ENCODE measurements at places on chromosomes 16 and 17.
A peak's percentile ranks its signal among the peaks of the same experiment; 100 is the strongest.

GRCh38 chr17:2958706-2959222 lies 104.6 kb downstream of the OR1D5 start:
- no peak for DNase-seq

GRCh38 chr17:28173031-28173561 lies 130.6 kb downstream of the NLK start:
- DNase-seq, result no peak

GRCh38 chr16:57801809-57802340 lies 416 bp downstream of the KIFC3 start:
- DNase-seq, result no peak

- no peak for DNase-seq
Observed at GRCh38 chr16:104928-105327, 26.9 kb downstream of the MPG start.

- no peak for DNase-seq
Observed at GRCh38 chr17:64426596-64426995, 22.3 kb upstream of the MILR1 start.

- DNase-seq, result no peak
Observed at GRCh38 chr16:65919145-65919985, 447.1 kb upstream of the CDH5 start.

GRCh38 chr17:39607851-39608130 lies at the start of gene NEUROD2:
NEUROD2 (minus strand) TSS chr17:39607920; CDS start chr17:39606599, 1,321 bp downstream.
- DNase-seq, result no peak

- no peak for DNase-seq
Observed at GRCh38 chr16:66471716-66472393, 44.8 kb downstream of the BEAN1 start.

DNA sequence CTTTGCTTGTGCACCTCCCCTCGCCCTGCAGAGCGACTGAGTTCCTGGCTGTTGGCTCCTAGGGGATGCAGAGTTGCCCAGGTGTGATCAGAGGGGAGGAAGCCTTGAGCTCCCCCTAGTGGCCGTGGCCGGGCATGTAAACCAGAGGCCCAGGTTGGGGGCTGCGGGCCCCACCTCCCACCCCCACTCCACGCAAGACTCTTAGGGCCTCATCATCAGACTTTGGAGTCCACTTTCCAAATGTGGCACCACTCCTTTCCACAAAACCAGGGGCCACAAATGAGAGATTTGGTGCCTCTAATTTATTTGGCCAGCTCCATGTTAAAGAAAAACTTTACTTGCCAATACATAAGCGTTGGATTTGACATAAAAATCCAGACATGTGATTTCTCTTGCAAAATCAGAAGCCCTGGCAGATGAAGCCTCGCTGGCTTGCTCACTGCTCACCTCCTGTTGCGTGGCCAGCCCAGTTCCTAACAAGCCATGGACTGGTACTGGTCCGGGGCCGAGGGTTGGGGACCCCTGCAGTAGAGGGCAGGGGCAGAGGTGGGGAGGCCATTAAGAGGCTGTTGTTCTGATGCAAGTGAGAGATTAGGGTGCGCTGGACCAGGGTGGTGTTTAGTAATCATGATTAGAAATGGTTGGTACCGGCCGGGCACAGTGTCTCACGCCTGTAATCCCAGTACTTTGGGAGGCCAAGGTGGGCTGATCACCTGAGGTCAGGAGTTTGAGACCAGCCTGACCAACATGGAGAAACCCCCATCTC lies 28.7 kb upstream of the GAS7 start:
- peak; percentile 57 for DNase-seq

- no peak for DNase-seq
Observed at GRCh38 chr16:23896832-23897821, 61.3 kb downstream of the PRKCB start.

DNA sequence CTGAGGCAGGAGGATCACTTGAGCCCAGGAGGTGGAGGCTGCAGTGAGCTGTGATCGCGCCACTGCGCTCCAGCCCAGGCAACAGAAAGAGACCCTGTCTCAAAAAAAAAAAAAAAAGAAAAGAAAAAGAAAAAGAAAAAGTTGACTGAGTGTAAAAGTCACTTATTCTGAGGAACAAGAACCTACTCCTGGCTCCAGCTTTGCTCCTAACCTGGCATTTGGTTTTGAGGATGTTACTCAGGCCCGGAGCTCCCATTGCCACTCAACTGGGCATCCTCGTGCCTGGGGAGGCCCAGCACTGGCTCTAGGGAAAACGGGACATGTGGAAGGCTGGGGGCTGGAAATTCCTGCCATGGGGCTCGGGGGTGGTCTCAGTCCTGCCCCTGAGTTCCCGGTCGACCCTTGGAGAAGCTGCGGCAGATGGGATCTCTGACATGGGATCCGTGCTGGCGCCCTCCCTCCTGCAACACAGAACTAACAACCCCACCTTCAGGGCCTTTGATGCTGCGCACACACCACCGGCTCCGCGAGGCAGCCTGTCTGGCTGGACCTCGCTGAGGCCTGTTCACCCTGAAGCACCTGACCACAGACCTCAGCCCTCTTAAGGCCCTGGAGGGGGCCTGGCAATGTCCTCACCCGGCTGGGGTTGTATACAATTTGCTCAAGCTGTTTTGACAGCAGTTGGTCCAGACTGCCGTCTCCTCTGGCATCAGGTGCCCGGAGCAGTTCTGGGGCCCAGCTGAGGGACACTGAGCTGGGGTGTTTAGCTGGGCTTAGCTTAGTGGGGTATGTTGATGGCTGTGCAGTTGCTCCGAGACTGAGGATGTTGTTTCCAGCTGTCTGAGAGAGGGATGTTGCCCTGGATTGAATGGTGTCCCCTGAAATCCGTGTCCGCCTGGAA lies 12.3 kb downstream of the CD7 start:
- DNase-seq, result no peak

DNA sequence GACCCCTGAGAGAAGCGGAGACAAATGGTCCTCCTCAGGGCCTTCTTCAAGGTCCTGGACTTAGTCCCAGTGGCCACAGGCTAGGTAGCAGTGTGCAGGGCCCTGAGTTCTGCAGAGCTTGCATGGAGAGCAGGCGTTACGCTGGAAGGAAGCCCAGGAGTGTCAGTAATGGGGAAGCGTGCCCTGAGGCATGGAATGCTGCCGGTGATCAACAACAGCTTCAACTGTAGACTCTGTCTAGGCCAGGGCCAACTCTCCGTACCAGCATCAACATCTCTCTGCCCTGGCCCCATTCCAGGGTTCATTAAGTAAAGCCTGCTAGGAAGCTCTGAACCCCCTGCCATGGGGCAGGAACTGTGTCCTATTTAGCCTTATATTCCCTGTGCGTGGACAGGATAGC lies 568 bp upstream of the TNK1 start:
- DNase-seq, result no peak

GRCh38 chr17:78882540-78883088 lies 20.4 kb downstream of the CEP295NL start:
- no peak for DNase-seq

DNA sequence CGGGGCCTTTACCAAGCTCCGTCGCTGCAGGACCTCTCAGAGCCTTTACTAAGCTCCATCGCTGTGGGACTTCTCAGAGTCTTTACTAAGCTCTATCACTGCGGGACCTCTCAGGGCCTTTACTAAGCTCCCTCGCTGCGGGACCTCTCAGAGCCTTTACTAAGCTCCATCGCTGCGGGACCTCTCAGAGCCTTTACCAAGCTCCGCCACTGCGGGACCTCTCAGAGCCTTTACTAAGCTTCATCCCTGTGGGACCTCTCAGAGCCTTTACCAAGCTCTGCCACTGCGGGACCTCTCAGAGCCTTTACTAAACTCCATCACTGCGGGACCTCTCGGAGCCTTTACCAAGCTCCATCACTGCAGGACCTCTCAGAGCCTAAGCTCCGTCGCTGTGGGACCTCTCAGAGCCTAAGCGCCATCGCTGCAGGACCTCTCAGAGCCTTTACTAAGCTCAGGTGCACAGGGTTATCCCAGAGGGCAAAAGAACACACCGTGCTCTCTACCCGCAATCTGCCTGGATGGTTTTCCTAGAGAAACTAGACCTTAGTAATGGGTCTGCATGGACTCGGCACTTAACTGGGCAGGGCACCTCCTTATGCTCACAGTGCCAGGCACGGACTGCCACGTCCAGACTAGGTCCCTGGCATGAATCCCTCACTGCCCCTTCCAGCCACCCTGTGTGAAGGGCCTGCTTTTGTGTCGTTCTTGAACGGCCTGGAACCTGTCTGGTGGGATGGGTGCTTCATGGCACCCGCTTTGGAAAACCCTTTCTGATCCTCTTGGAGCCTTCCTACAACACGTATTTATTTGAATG lies 69.2 kb upstream of the DOC2B start:
- no peak for DNase-seq

- DNase-seq, result no peak
Observed at GRCh38 chr16:4515611-4516233, 22.9 kb downstream of the CDIP1 start.

GRCh38 chr17:42459256-42459800 lies 650 bp downstream of the ATP6V0A1 start:
- DNase-seq, result no peak

GRCh38 chr17:697682-698081 lies 17.0 kb downstream of the VPS53 start:
- no peak for DNase-seq

GRCh38 chr16:23835390-23836077 lies at the start of gene PRKCB:
PRKCB (plus strand) TSS chr16:23835983.
- peak; percentile 88 for DNase-seq

GRCh38 chr17:29205047-29205446 lies 24.8 kb upstream of the MYO18A start:
- DNase-seq, result no peak

DNA sequence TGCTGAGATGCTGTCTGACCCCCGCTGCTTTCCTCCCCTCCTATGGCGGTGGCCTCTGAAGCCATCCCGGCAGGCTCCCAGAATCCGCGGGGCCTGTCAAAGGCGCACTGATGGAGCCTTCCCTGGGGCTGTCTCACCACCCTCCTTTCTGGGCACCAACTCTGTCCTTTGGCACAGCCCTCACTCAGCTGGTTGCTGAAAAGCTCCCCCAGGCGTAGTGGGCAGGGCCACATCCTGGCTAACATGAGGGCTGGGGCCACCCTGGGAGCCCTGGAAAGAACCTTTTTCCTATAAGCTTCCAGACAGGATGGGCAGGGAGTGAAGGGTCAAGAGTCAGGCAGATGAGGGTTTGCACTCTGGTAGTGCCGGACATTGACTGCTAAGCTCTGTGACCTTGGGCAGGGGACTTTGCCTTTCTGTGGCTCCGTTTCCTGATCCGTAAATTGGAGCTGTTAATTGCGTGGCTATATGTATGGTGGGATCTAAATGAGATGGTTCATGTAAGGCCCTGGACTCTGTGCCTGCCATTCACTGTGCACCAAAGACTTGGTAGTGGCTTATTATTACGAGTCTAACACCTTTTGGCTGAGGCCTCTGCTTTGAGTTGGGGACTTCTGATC lies 27.6 kb upstream of the LASP1NB start:
- DNase-seq, result no peak

GRCh38 chr16:85593494-85594221 lies 19.5 kb upstream of the GSE1 start:
- no peak for DNase-seq

DNA sequence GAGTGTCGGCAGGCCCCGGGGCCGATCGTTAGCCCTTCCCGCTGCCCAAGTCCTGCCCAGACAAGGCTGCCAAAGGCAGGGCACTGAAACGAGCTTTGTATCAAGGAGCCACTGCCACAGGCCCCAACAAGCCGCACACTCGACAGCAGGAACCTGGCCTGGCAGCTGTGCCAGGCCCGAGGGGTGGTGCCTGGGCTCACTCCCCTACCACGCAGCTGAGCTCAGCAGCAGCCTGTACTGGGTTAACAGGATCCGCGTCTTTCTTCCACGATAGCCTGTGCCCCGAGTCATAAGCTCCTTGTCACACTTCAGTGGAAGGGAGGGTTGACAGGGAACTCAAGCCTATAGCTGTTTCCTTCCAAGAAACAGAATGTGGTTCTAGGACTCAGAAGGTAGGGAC lies 87.9 kb downstream of the ABR start:
- no peak for DNase-seq

GRCh38 chr17:81488276-81488860 lies 24.2 kb downstream of the ACTG1 start:
- DNase-seq, result no peak

DNA sequence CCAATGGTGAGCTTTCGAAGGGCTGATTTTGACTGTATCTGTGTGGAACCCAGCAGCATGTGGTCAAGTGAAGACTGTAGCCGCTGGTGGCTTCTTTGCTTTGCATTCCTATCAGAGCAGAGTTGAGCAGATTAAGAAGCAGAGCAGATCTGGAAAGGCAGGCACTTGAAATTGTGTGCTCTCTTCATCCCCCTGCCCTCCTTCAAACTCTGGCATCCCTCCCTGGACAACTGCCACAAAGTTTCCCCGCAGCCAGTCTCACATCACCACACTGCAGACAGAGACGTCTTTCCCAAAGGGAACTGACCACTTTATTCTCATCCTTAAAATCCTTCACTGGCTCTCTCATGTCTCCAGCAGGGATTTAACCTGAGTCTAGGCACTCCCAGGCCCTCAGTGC lies 237.1 kb upstream of the DYNLRB2 start:
- no peak for DNase-seq

DNA sequence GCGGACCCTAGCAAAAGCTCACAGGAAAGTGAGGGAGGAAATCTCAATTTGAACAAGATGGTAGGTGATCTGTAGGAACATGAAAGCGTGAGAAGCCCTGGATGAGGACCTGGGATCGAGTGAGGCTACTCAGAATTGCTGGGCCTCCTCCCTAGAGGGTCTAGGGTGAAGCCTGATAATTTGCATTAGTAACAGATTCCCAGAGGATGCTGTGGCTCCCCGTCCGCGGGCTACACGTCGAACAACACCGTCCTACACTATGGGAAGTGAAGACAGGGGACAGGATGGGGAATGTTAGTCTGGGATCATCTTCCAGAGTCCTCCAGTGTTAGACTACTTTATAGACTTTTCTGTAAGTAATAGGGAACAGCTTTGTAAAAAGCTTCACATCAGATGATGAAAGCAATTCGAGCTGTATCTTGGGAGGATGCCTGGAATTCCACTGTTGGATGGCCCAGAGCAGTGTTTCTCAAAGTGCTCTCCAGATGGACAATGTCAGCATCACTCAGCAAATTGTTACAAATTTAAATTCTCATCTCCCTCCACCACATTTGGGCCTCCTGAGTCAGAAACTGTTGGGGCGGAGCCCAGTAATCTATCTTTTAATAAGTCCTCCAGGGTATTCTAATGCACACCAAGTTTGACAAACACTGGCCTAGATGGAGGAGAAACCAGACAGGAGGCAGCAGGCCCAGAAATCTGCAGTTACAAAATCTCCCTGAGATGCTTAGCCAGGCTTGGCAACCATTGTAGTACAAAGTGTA lies 6.5 kb downstream of the FNDC8 start:
- no peak for DNase-seq

DNA sequence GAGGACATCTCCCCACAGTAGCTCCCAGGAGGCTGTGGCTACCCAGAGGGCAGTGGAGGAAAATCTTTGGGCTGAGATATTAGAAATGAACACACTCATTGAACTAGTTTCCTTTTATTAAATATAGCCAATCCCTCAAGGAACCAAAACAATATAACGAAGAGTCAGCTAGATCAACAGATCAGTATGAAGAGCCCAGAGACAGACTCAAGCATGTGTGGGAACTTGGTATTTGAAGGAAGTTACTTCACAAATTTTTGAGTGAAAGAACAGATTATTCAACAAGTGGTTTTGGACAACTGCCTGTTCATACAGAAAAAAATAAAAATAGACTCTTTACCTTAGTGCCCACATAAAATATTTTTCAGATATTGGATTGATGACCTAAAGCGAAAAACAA lies 183.6 kb upstream of the PMFBP1 start:
- DNase-seq, result no peak

- no peak for DNase-seq
Observed at GRCh38 chr16:75101635-75102034, 14.9 kb downstream of the LDHD start.

All from GM19239 (cell line).